ENCODE measurements at places on chromosomes 2 and 18.

- DNase-seq: no peak
Measured at GRCh38 chr2:45045706-45046105, 36.5 kb upstream of the SIX2 start.

DNA sequence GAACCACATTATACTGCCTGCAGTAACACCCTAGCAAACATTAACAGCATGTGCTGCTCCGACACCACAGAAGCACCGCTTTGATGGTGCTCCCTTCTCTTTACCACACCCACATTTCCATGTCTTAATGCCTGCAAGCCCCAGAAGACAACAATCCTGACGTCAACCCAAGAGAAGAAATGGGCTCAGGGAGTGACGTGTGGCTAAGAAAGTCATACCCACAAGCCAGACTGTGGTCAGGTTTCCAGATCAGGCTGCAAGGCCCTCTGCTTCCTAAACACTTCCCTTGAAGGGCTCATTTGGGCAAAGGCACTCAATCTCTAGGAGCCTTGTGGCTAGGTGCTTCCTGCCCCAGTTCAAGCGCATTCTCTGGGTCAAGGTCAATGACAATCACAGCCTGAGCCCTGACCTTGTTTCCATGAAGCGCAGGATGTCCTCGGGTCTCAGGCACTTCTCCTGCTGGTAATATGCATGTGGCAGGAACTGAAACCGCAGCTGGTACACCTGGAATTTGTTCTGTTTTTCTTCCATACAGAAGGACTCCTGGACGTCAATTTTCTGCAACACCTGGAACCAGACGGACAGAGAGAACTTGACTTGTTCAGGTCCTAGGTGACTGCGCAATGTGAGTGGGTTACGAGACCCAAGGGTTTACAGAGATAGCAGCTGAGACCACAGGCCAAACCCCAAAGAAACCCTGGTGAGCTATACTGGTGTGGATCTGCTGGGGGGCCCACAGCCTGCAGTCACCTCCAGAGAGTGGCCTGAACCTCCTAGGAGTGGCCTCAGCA lies 67.2 kb downstream of the POLR1A start:
- DNase-seq: no peak

DNA sequence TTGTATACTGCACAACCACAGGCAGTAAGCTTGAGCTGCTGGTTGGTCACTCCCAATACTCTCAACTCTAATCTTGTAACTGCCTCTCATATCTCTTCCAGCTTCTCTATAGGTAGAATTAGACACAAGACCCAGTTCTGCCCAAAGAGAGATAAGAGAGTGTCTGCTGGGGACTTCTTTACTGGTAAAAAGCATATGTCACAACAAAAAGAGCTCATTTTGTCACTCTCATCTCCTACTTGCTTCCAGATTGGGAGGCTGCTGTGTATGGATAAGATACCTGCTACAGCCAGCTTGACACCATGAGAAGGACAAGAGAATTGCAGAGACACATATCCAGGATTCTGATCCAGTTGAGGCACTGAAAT lies 165.2 kb downstream of the PTH2R start:
- DNase-seq: no peak

DNA sequence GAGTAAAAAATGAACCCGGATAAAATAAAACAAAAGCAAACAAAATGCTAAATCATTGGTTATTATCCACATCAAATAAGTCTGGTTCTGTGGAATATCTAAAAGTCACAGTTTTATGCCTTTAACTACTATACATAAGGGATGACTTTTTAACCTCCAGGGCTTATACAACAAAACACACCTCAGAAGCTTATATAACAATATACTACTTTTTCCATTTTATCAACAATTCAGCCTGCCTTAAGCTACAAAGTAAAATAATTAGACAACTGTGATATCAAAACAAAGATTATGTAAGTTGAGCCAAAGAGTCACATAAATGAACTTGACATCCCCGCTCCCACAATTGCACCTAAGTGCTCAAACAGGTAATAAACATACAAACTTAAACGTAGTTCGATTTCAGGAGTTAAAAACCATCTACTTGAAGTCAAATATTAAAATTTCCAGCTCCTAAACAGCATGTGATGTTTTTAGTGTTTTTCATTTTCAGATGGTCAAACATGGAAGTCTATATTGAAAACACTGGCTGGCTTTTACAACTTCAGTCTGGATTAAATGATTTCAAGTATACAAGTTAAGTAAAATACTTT lies 54.7 kb downstream of the ATIC start:
- DNase-seq: no peak

DNA sequence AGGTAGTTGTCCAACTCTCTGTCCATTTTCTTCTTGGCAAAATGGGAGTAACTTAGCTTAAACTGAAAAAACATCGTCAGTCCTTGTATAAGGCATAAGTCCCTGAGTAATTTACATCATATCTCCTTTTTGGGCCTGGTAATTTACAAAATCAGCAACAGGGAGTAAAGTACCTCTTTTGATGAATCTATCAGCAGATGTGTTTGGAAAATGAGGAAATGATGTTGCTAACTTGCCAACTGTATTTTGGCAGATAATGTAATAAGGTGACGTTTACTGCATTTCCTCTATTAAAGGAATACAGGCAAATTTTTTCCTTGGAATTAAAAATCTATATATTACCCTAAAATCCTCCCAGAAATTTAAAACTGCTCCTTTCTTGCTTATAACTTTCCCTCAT lies 29.2 kb downstream of the ANKRD44 start:
- DNase-seq: no peak

DNA sequence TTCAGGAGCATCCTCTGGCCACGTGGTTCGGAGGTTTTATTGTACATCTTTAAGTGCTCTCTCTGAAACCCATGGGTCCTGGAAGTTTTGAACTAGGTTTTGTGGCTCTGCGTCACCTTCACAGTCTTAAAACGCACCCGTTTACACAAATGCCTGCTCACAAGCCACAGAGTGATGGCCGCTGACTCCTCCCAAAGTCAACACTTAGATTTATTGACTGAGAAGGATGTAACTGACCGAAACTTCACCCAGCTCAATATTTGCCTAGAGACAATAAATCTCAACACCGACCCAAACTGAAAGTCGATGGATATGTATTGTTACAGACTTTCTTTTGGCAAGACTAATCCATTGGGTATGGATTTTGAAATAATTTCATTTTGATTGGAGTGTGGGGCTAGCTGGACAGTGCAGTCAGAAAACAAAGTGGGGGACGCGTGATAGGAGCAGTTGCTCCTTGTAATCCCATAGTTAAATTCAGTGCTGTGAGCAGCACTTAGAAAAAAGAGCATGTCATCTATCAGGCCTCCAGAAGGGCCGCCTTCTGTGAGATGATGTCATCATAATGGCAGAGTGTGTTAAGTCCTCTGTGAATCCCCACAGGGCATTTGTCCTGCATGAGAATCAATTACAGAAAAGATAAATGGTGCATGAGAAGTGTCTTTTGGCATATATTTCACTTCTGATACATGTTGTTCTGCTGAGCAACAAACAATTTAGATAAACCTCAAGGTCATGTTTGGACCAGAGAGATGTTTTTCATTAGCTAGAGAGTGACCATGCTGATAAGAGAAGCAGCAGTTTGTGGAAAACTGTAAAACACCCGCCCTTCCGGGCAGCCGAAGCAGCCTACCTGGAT lies 183.7 kb downstream of the INO80D start:
- no peak for DNase-seq

- DNase-seq: no peak
Measured at GRCh38 chr18:48954886-48955819, 4.4 kb upstream of the SMAD7 start.

- no peak for DNase-seq
Measured at GRCh38 chr2:121390082-121390692, 105.2 kb upstream of the TFCP2L1 start.

GRCh38 chr18:75208155-75208835 lies 644 bp downstream of the PTGR3 start:
- DNase-seq: peak; percentile 77

DNA sequence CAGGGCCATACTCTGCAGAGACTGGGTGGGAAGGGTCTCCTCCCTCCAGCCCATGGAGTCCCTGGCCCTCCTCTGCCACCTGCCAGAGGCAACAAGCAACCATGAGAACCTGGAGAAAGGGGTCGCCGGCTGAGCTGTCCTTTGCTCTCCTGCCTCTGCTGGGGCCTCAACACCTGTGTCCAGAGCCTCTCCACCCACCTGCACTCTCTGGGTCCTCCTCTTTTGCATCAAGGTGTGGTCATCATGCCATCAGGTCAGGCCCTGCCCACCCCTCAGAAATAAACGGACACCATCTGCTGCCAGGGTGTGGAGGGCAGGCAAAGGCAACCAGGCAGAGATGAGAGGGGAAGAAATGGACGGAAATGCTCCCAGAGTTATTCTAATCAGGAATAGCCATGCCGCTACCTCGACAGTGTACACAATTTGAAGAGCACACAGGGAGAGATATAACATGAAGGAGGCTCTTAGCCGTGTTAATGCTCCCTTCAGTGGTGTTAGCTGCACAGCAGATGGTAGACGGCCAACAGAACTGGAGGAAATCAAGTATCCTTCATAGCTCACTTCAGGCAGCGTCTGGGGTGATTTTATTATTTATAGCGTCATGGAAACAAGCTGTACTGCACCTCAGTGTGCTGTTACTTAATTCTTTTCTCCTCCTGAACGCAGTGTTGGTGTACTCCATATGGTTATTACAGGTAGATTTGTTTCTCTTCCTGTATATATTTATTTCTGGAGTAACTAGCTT lies 247.9 kb downstream of the TSN start:
- DNase-seq: no peak

DNA sequence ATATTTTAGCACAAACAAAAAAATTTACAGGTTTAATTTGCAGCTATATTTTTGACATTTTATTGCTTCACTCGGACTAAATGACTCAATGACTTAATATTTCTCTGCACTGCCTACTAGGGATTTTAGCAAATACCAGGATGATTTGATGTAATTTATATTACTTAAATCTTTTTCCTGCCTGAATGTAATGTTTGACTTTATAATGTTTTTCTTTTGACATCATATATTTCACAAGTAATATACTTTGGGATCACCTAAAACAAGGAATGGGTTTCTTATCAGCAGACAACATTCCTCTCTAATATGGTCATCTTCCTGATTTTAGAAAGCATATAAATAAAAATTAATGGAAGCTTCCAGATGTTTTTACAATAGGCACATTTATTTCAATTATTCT lies 253.2 kb upstream of the EPC2 start:
- DNase-seq: no peak

GRCh38 chr2:9053534-9053931 lies 50.0 kb upstream of the MBOAT2 start:
- no peak for DNase-seq

GRCh38 chr2:169511818-169512217 lies 2.3 kb downstream of the KLHL41 start:
- no peak for DNase-seq

DNA sequence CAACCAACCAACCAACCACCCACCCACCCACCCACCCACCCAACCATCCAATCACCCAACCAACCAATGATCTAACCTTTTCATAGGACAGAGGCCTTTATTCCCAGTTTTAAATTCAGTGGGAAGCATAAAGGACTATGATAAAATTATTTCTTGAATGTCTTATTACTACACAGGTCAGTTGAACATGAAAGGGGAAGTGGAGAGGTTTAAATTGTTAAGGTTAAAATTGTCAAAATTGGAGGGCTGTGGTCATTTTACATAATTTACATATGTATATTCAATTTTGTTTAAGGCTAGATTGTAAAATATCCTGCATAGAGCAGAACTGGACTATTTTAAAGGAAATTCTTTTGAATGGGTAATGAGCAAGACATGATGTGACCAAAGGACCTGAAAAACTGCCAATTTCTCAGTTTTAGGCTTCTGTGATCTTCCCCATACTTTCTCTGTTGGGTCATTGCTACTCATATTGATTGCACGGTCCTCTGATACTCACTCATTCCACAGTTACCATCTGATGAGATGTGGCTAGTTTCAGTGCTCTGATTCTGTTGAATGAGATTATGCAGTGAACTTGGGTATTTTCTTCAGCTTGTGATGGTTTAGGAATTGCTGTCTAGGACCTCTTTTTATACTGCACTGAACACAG lies 127.4 kb downstream of the PLCL1 start:
- DNase-seq: no peak

GRCh38 chr2:152525277-152525838 lies 190.4 kb downstream of the FMNL2 start:
- DNase-seq: peak; percentile 26

DNA sequence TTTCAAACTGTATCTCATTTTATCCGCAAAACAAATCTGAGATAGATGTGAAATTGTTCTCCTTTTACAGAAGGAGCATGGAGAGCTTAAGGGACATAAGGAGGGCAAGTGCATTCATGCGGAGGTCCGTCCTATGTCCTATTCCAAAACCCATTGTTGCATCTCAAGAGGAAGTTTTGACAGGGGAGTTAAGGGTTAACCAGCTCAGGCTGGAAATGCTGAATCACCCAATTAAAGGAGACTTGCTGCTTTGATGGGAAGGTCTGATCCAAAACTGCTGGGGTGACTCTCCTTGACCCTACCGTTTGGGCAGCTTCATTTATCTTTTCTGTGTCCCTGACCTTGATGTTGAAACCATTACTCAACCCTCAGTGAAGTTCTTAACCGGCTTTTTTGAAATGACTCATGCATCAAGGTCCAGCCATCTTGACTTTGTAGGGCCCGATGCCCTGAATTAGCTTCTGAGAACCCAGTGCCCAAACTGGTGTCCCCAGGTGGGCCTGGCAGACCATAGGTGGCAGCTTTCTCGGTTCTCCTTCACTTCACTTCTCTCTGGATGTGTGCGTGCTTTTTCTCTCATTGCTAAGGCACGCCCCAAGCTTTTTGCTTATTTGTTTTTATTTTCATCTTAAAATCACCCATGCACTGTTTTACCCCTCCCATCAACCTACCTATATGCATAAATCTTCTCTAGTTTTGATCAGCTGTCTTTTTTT lies 15.9 kb upstream of the TXNDC2 start:
- no peak for DNase-seq

DNA sequence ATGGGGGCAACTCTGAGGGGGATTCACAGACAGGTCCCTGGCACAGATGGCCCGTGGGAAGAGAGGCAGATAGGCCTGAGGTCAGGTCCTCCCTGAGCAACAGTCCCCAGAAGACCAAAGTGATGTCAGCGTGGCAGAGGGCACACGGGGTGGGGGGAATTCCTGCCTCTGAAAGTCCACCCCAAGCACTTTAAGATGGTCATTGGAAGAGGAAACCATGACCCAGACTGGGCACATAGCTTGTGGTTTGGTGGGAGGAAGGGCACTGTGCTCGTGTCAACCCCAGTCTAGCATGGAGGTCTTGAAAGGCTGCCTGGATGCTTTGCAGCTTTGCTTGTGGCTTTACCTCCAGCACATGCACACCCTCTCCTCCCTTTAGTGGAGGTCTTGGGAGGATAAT lies 38.0 kb upstream of the SIX2 start:
- no peak for DNase-seq

- no peak for DNase-seq
Measured at GRCh38 chr2:166057370-166058164, 70.3 kb downstream of the SCN1A start.

DNA sequence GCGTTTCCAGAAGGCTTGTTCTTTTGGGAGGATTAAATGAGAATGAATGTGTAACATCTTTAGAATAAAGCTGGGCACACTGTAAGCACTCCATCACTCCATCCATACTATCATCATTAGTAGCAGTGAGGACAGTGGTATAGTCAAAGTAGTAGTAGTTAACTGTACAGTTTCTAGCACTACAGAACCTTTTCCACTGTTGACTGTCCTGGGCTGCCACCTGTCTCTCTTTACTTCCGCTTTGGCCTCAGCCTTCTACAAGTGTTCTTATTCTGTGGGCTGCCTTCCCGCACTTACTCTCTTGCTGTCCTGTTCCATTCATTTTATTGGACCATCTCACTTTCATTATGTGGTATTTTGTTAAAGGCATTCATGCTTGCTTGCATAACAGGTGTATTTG lies 3.3 kb downstream of the SLC9A2 start:
- DNase-seq: no peak
